OCI-LY7 (cell line): ENCODE measurements at places on chromosomes 1 and 21.
A peak's percentile ranks its signal among the peaks of the same experiment; 100 is the strongest.

DNA sequence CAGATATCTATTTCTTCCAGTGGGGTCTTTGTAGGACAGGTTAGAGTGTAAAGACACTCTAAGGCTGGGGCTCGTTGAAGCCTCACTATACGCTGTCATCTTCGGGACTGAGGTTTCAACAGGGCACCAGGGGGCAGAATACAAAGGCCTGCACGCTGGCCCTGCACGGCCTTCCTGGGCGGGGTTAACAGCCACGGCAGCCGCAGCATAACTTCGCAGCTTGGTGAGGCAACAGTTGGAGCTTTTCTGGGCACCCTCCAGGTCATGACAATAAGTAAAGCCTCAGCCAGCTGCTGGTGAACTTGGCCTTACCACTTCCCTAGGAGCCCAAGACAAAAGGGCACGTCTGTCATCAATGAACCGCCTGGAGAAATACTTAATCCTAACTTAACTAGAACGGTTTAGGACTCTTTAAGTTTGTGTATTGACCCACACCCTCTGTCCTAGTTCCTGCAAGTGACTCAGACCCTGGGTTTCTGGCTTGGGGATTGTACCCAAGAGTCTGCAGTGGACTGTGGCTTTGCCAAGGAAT is 2.3 kb upstream of the RUNX1 start:
- peak; percentile 92 for DNase-seq

GRCh38 chr1:28518745-28519341 is 13.0 kb downstream of the RCC1 start:
- DNase-seq = peak; percentile 64

DNA sequence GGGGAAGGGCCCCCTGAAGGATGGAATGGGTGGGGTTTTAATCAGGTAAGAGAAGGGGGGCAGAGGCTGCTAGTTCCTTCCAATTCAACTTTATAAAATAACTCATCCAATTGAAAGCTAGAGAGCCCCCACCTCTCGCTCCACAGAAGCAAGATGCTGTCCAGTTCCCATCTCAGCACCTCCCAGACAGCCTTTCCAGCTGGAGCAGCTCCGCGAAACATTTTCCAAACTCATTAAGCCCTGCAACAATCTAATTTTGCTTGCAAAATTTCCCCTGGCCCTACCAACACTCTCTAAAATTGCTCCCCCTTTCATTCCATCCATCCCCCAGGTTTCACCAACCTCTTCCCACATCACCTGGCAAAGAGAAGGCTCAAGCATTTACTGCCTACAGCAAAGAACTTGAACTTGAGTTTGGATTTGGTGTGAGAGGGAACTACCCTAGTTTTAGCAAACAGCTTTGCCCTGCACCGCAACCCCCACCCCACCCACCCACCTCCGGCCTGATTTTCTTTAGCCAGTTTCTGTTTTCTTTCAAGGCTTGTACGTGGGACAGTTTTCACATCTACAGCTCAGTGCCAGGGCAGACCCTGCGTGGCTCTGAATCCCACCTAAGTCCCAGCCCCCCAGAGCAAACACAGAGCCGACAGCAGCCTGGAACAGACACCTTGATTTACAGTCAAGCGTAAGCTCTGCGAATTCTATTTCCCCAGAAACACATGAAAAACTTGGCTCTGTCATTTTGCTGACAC is 46.7 kb downstream of the SYF2 start:
- DNase-seq = no peak

GRCh38 chr21:32329776-32330175 is 31.1 kb downstream of the MRAP start:
- DNase-seq = no peak

- DNase-seq = no peak
Measured at GRCh38 chr1:240235521-240236288, 144.0 kb downstream of the FMN2 start.

GRCh38 chr1:31593770-31594632 is 17.7 kb downstream of the TINAGL1 start:
- DNase-seq = peak; percentile 71

GRCh38 chr1:225866061-225866837 is 15.9 kb downstream of the TMEM63A start:
- DNase-seq = no peak

- DNase-seq = no peak
Measured at GRCh38 chr1:199283794-199284193, 645.0 kb downstream of the PTPRC start.

GRCh38 chr1:244047621-244048255 is 3.3 kb upstream of the ZBTB18 start:
- DNase-seq = no peak

DNA sequence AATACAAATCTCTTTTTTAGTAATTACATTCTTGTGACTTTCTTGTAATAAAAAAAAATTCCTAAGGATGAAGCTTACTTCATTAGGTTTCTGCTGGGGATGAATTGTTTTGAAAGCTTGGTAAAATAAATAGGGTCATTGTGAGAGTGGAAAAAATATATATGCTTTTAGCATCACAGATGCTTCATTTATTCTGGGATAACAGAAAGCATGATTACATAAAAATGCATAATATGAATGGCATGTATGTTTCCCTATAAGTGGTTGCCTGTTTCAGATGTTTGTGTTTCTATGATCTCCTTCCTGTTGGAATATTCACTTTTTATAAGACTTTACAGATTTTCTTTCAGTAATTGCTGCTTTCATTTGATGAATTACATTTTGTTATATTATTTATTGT is 42.3 kb downstream of the HMCN1 start:
- no peak for DNase-seq

- DNase-seq = no peak
Measured at GRCh38 chr21:46454634-46455390, 3.9 kb upstream of the DIP2A start.

DNA sequence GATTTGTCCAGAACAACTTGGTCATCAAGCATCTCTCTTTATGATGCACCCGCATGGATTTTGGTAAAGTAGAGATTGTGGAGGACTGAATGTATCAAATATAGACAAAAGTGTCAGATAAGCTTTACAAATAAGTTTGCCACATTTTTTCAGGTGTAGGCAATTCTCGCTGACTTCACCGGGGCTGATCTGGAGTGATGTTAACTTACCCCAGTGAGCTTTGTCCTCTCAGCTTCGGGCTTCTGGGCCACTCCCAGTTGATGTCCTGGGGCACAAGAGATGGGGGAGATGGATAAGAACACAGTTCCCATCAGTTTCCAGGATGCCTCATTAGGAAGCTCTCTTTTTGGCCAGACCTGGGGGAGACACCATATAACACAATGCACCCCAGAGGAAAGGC is 117.7 kb downstream of the ETS2 start:
- DNase-seq = no peak
